SW 1271 (cell line): ENCODE measurements at places on chromosomes 7 and 10.
A peak's percentile ranks its signal among the peaks of the same experiment; 100 is the strongest.

DNA sequence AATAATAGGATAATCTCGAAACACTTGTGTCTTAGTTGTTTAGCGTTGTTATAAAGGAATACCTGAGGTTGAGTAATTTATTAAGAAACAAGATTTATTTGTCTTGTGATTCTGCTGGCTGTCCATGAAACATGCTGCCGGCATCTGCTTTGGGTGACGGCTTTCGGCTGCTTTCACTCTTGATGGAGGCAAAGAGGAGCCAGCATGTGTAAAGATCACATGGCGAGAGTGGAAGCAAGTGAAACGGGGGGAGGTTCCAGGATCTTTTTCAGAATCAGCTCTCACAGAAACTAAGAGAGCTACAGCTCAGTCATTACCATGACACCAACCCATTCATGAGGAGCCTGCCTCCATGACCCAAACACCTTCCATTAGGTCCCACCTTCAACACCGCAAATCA, 402.8 kb downstream of the CDC14C start:
- no peak for DNase-seq

DNA sequence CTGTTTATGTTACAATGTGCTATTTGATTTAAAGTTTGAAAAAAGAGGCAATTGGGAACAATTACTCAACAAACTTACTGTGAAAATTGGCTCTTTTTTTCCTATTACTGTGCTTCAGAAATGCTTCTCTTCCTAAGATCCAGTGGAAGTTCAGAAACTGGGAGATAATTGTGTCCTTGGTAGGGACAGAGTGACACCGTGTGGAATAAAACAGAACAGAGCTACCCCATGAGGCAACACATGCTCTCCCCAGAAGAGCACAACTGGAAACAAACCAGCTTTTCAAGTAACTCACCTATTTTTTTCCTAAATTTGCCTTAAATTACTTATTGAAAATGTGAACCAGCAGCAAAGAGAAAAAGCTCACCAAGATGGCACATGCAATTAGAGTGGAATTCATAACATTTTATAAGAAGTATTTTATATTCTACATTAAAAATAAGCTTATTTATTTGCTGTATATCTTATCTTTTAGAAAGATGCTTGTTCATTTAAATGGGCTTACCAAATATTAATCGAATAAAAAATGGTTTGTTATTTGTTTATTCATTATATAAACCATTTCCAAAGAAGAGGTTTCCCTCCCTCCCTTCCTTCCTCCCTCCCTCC, 346.1 kb upstream of the ANKRD30A start:
- peak; percentile 64 for DNase-seq

GRCh38 chr7:44694766-44695165, 53.9 kb upstream of the ZMIZ2 start:
- no peak for DNase-seq

DNA sequence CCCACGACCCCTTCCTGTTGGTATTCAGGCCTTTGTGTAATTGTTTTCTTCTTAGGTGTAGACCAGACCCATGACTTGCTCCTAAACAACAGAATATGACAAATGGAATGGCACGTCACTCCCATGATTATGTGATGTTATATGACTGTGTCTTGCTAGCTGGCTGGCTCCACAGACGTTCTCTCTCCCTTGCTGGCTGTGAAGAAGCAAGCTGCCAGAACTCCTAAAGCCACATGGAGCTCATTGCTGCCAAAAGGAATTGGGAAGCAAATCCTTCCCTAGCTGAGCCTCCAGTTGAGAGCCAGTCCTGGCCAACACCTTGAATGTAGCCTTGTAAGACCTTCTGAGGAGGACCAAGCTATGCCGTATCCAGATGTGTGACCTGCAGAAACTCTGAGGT, 74.2 kb downstream of the RAB18 start:
- no peak for DNase-seq

GRCh38 chr10:120646738-120647456, 189.9 kb downstream of the PLPP4 start:
- no peak for DNase-seq

- DNase-seq, result no peak
Observed at GRCh38 chr7:105810556-105810955, 65.8 kb downstream of the ATXN7L1 start.

- no peak for DNase-seq
Observed at GRCh38 chr10:118754229-118754555, 578 bp downstream of the CACUL1 start.

DNA sequence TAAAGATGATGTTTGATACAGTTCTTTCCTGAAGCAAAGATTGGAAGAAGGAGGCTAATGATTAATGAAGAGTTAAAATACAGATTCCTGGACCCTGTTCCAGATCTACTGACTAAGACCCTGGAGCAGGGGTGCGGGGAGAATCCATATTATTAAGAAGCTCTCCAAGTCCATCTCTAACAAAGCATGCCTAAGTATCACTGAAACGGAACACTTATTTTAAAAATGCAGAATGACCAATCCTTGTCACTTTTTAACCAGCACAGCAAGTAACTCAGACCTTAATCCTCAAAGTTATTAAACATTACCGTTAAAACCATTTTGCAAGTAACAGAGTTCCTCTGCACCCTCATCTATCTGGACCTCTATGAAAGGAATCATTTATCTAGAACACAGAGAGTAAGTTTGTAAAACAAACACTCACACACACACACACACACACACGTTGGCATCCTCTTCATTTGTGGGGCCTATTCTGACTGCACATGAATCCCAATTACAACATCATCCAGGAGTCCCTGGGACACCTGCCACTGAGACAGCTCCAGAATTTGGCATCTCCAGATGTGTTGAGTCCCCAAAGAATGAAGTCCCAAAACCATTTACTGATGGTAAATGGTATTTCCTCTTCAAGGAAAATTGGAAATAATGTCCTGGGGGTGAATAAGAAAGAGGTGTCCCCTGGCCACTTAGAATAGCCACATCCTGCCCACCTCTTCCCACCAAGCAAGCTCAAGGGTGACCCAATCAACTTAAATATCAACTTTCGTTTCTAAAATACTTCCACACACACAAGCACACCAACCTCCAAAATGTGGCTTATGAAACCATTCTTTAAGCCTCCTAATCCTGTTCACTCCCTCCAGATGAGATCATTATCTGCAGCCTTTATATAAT, 117.5 kb downstream of the PARD3 start:
- DNase-seq, result no peak

GRCh38 chr10:48440771-48441170, 134.3 kb downstream of the MAPK8 start:
- DNase-seq, result no peak

- DNase-seq, result peak; percentile 36
Observed at GRCh38 chr10:85548034-85548433, 818.6 kb downstream of the GRID1 start.

DNA sequence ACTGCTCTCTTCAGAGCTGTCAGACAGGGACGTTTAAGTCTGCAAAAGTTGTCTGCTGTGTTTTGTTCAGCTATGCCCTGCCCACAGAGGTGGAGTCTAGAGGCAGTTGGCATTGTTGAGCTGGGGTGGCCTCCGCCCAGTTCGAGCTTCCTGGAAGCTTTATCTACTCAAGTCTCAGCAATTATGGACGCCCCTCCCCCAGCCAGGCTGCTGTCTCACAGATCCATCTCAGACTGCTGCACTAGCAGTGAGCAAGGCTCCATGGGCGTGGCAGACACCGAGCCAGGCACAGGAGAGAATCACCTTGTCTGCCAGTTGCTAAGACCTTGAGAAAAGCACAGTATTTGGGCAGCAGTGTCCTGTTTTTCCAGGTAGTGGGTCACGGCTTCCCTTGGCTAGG, 98.1 kb downstream of the SDHAF3 start:
- DNase-seq, result no peak

- no peak for DNase-seq
Observed at GRCh38 chr7:121019018-121019417, 30.5 kb downstream of the CPED1 start.

DNA sequence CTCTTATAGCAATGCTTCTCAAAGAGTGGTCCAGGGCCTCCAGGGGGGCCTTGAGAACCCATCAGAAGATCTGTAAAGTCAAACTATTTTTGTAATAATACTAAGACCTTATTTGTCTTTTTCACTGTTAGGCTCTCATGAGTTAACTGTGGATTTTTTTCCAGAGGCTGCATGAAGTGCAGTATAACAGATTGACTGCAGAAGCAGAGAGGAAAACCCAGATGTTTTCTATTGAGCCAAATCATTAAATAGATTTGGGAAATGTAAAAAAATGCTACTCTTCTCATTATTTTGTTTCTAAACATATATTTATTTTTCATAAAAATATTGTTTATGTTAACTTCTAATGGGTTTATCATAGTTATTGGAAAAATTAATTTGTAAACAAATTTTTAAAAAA, 589.0 kb upstream of the LRRTM3 start:
- DNase-seq, result no peak

GRCh38 chr10:102327641-102328040, 67.9 kb upstream of the NFKB2 start:
- no peak for DNase-seq

- DNase-seq, result no peak
Observed at GRCh38 chr7:139594090-139594489, 70.6 kb downstream of the CLEC2L start.

- DNase-seq, result no peak
Observed at GRCh38 chr10:1414893-1415292, 322.4 kb downstream of the ADARB2 start.

DNA sequence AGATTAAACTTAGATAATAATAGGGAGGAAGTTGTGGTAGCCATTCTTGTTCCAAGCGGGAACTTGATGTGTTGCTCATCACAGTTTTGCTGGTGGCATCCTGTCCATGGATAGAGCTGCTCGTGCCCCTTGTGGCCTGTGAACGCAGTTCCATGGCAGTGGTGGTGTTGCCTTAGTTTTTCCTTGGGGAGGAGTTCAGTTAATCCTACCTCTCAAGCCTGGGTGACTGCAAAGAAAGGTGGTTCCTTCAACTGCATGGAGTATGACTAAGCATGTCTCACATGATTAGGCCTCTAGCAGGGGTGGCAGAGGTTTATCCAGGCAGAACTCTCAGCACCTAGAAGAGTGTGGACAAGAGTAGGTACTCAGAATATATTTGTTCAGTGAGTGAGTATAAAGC, 99.7 kb downstream of the MAPK8 start:
- peak; percentile 19 for DNase-seq

DNA sequence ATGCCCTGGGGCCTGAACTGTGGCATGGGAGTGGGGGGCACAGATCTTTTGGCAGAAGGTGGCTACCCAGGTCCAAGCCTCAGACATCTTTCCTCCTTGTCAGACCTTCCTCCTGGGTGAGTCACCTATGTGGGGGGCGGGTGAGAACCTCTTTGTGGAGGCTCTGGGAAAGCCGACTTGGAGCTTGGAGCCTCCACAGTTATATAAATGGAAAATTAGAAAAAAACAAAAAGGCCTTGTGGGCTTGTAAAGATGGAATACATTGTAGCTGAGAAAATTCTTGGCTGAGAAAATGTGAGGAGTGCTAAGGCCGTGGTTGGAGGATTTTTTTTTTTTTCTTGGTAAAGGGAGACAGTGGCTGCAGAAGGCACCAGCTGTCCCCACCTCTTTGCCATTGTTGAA, 292.5 kb downstream of the CCDC3 start:
- DNase-seq, result no peak

- no peak for DNase-seq
Observed at GRCh38 chr10:49407151-49407550, 11.3 kb upstream of the DRGX start.

GRCh38 chr7:66627151-66627681, 1.5 kb upstream of the KCTD7 start:
- DNase-seq, result no peak
